ENCODE measurements at places on chromosomes 7 and 10.

DNA sequence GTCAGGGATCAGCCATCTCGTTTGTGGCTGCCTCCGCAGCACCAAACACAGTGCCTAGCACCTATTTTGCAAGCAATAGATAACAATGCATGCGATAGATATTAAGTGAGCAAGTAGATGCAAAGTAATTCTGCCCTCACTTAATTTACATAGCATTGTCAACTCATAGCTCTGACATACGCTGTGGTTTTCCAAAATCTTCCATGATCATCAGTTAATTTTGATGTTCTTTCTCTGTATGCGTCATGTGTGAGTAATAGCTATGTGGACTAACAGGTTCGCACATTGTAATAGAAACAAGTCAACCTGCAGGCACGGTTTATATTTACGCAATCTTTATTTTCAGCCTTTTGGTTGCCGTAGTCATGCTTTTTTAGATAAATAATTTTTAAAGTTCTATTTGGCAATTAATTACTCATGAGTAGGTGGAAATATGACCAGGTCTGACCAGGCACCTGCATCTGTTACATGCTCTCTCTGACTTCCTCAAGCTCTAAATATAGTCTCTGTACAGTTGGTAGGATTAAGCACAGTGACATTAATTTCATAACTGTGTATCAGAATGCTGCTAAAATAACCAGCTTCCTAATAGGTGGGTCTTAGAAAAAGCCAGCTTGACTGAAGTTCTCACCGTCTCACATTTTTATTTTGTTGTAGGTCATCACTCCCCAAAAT, 13.3 kb downstream of the MAP3K8 start:
- no peak for DNase-seq

GRCh38 chr10:20256969-20257368, 440.7 kb downstream of the PLXDC2 start:
- DNase-seq, result no peak

- no peak for DNase-seq
Measured at GRCh38 chr10:23525406-23525805, 86.5 kb downstream of the OTUD1 start.

GRCh38 chr7:13844954-13845353, 144.5 kb downstream of the ETV1 start:
- DNase-seq, result no peak

GRCh38 chr7:90951986-90952954, 312.0 kb upstream of the FZD1 start:
- DNase-seq, result no peak

- DNase-seq, result no peak
Measured at GRCh38 chr7:32153006-32153405, 82.8 kb upstream of the PDE1C start.

- no peak for DNase-seq
Measured at GRCh38 chr7:128959296-128959695, 21.6 kb downstream of the IRF5 start.

DNA sequence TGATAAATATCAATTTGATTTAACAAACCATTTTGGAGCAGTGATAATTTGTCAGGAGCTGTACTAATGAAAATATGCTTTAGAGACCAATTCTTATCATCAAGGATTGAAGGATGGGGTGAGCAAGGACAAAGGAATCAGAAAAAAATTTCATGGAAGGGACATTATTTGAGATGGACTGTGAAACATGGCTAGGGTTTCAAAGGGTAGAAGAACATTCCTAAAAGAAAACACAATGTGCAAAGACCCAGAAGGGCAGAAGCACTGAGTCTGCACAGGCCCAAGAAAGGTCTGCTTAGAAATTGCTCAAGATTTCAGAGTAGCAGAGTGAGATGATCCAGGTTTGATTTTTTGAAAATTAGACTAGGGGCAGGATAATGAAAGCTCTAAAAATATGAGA, 174.5 kb downstream of the LRRN3 start:
- no peak for DNase-seq

- no peak for DNase-seq
Measured at GRCh38 chr7:140674356-140674800, 1.6 kb downstream of the ADCK2 start.

GRCh38 chr10:105288613-105289012, 647.5 kb downstream of the SORCS3 start:
- no peak for DNase-seq

DNA sequence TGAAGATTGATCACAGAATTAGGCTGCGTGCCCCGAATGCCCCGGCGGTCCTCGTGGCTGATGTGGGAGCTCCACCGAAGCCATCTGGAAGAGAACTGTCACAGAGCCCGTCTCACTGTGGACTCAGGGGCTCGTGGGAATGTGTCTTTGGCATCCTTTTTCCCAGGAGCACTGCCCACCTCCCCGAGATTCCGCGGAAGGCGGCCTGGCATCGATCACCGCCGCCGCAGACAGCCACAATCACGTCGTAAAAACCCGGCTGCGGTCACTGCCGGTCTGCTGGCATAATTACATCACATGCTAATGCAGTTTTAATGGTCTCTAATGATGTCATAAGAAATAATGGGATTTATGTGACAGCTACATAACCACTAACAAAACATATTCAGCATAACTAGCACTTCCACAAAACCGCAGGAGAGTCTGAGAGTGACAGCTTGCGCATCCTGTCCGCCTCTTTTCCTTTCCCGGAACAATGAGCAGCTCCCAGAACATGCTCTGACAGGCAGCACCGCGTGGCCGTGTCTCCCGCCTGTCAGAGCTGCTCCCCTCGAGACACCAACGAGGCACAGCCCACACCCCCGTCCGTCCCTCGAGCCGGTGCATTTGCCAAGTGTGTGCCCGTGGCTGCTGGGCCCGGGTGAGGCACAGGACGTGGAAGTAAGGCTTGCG, 490.0 kb downstream of the PTPRN2 start:
- no peak for DNase-seq

DNA sequence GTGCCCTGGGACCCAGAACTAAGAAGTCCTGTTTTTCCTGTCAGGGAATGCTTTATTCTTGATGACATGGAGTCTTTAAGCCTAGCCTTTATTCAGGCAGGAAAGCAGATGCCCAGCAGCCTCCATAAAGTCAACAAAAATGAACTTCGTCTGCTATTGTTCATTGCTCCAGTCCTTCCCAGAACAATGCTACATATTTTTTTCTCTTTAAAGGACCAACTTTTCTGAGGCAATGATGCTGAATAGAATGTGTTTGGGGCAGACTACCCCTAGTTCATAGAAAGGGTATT, 47.6 kb upstream of the PDCD4 start:
- DNase-seq, result no peak

DNA sequence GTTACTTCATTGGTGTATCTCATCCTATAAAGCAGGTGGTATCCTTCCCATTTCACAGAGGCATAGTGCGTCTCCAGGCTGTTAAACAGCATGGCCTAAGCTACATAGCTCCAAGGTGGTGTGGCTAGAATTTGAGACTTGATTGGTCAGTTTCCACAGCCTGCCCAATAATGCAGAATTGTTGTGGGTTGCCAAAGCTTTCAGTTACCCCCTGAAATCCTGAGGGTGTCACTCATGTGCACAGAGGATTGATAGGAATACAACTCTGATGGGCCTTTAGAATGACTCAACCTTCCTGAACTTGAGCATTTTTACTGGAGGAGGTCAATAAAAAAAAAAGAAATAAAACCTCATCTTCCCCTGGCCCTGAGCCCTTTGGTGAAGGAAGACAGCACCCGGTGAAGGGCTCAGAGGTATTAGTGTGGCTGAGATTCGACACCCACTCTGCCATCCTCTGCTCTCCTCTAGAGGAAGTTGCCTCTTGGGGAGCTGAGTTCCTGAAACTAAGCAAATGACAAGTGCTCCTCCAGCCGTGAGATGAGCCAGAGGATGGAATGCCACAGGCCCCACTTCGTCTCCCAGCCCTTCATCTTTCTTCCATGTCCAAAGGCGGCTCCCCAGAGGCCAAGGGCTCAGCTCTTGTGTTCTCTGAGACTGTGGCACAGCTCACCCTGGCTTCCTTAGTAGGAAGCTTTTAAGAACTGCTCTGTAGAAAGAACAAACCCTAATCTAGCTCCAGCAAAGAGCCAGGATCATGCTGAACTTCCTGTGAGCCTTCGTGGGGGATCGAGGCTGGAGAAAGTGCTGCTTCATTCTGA, 1.0 kb downstream of the ACSL5 start:
- DNase-seq, result no peak

- DNase-seq, result no peak
Measured at GRCh38 chr10:88528201-88528600, 54.9 kb downstream of the RNLS start.

DNA sequence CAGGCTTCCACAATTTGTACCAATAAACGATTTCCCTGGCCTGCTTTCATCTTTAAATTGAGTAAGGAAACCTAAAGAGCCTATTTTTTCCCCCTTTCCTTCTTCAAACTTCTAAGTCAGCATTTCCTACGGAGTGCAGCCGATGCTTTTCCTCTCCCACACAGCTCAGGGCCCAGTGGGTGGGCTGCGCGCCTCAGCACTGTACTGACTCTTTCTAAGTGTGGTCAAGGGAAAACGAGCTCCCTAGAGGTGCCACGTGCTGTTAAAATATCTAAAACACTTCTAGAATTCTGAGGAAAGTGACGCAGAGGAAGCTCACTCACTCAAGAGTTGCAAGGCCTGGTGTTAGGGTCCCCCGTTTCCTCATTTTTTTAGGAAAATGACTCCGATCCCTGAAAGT, 29.0 kb downstream of the STEAP1B start:
- DNase-seq, result no peak

DNA sequence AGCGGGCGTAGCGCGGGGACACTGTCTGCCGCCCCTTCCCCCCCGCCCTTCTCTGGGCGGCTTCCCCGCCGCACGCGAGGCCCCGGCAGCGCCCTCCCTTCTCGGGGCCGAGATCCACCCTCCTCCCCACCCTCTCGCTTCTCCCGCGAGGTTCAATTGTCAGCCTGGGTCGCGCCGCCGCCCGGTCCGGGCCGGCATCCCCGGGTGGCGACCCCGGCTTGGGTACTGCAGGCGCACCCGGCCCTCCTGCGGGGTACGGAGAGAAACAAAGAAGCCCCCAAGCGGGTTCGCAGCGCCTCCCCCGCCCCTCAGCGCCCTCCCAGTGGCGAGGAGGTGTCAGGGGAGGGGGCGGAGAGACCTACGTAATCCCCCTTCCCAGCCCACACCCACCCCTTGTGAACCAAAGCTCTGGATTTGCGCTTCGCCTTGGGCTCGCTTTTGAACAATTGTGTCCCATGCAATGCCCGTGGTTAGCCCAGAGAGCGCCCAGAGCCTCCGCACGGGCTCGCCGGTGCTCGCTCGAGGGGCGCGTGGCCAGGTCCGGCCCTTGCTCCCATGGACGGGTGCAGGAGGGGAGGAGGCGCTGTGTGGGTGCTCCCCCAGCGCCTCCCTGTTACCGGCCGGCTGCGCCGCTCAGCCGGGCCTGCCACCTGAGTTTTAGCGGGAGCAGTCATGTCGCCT, 634 bp downstream of the HECW1 start:
- DNase-seq, result no peak

DNA sequence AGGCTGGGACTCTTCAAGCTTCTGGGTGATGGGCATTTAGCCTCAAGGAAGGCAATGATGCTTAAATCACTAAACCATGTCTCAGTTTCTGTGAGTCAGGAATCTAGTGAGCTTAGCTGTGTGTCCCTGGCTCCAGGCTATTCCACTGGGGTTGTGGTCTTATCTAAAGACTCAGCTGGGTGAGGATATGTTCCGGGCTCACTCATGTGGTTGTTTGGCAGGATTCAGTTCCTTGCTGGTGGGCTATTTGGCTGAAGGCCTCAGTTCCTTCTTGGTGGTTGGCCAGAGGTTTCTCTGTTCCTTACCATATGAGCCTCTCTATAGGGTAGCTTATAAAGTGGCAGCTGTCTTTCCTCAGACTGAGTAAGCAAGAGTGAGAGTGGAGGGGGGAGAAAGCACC, 12.0 kb downstream of the EVX1 start:
- DNase-seq, result no peak

DNA sequence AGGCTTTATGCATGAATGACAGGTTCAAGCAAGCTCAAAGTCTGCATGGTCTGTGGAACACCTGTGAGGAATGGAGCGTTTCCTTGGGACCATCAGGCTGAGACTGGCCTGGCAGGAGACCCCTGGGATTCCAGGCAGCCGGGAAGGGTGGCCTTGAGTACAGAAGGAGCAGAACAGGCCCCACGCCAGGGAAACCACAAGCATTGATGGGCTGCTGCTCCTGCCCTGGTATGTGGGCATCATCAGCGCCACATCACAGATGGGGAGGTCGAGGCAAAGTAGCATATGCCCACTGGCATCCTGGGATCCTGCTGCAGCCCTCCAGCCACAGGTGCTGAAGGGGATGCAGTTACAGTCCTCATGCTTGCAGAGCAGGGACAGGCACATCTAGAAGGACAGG, 40.9 kb downstream of the ANTXRL start:
- no peak for DNase-seq

GRCh38 chr10:66782776-66783175, 143.1 kb upstream of the LRRTM3 start:
- DNase-seq, result no peak

All from activated gamma-delta T cell treated with anti-CD3 and anti-CD28 coated beads, Interleukin-2, amount 50 U/mL, for 16 hours (primary cell).